ENCODE measurements at places on chromosomes 1 and 21.

DNA sequence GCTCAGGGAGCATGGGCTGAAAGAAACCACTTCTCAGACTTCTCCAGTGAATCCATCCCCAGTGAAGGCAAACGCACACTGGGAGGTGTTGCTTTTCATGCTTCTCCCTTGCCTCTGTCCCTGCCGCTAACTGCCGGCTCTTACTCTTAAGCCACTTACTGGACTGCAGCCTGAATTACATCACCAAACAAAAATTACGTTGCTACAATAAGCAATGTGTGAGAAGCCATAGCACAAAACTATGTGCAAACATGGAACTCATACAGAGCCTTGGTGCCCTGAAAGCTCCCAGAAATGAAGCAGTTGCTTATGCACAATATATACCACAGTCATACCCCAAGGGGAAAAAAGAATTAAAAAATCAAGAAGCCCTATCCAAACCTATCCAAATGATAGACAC is 375.2 kb downstream of the KCNH1 start:
- DNase-seq = no peak

DNA sequence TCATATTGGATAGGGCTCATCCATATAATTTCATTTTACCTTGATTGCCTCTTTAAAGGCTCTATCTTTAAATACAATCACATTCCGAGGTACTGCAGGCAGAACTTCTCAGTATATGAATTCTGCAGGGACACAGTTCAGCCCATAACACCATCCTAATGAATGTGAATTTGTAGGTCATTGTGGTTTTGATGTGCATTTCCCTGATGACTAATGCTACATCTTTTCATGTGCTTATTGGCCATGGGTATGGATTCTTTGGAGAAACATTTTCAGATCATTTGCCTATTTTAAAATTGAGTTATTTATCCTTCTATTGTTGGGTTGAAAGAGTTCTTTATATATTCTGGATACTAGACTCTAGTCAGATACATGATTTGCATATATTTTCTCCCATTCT is 9.6 kb upstream of the RPS6KC1 start:
- DNase-seq = no peak

GRCh38 chr1:177830531-177831135 is 139.2 kb downstream of the SEC16B start:
- no peak for DNase-seq

DNA sequence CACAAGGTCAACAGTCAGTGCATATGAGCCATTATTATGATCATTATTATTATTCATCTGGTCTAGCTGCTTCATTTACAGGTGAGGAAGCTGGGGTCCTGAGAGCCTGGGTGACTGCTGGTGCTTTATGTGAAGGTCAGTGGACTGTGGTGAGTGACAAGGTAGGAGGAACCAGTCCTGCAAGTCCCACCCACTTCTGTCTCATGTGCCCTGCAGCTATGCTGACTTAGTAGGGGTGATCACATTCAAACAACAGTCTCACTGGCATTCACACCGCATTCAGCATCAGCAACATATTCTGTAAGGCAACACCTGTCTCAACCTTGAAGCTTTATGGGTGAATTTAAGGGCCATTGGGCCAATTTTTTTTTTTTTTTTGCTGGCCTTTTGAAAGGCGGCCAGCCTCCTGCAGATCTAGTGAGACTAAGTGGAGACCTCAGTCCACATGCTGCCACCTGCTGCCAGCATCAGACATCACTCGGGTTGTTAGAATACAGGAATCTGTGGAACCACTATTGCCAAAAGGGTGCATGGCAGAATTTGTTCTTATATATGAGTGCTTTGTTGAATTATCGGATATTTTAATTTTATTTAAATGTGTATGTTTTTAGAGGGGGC is 59.9 kb upstream of the CACNA1E start:
- peak; percentile 40 for DNase-seq

GRCh38 chr1:156663178-156663577 is 14.0 kb downstream of the NES start:
- no peak for DNase-seq

DNA sequence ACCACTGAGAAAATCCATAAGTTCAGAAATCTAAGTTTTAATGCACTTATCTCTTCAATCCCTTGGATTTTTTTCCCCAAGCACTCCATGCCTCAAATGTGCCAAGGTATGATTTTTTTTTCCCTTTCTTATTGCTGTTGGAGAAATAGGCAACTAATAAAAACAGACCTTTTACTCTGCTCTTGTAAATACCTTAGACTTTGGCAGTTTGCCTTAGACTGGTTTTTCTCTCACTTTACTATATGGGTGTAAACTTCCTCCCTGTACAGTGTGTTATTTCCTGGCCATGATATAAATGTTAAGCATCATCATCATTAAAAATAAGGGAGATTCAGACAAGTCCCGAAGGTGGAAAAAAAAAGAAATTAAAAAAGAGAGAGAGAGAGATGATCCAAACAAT is 65.7 kb downstream of the LRRC8C start:
- peak; percentile 50 for DNase-seq

- no peak for DNase-seq
These were observed 21.1 kb downstream of the MEGF6 start for GRCh38 chr1:3590139-3590763.

DNA sequence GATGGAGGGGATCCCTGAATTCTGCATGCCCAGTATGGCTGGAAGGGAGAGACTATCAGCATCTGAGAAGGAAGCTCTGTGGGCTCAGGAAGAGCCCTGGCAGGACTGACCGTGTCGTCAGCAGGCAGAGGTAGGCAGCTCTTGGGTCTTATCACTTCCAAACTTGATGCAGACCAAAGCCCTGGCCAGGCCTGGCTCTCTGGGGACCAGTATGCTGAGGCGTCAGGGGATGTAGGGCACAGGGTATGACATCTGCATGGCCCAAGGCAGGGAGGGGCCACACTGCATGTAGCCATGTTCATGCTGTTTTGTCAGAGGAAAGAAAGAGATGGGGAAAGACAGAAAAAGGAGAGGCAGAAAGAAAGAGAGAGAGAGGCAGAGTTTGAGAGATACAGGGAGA is 6.3 kb downstream of the FGR start:
- DNase-seq = no peak

DNA sequence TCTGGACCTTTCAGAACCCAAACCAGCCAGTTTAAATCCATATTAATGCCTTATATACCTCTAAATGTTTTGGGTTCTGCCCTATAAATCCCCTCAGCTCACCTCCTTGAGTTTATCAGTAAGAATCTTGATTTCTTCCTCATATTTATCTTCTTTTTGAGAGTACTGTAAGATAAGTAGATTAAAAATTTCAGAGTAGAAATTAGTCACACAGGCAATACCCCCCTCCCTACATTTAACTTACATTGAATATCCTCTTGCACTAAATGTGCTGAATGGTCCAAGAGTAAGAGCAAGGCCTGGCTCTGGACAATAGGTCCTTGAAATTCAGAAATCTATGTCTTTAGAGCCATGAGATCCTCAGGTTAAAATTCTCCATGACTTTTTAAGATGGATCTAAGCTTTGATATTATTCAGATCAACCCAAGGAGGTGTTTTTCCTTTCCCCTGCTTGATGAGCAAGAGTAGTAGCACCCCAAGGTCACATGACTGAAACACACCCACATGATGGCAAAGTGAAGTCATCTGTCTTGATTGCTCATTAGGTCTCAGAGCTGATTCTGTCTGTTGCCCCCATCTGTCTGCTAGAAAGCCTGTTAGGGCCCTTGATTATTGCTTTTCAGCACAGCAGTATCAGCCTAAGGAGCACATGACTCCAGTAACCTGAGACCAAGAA is 15.8 kb upstream of the NUP210L start:
- no peak for DNase-seq

- no peak for DNase-seq
These were observed 54.2 kb upstream of the TNR start for GRCh38 chr1:175797576-175797975.

DNA sequence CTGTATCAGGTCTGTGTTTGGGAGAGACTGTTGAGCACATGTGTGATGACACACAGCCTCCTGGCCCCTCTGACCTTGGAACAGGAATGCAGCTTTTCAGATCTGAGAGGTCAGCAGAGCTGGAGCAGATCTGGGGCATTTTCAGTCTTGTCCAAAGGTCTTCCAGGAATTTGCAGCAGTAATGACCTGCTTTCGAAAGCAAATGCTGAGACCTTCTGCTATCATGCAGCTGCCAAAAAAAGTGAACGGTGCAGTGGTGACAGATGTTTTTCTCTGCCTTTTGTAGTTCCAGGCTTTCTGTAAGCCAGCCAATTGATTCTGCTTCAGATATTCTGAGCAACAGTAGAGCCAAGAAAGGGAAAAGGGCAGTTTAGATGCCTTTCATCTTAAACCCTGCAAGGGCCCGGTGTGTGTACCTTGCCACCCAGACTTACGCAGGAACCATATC is 137.8 kb upstream of the COA6 start:
- no peak for DNase-seq

DNA sequence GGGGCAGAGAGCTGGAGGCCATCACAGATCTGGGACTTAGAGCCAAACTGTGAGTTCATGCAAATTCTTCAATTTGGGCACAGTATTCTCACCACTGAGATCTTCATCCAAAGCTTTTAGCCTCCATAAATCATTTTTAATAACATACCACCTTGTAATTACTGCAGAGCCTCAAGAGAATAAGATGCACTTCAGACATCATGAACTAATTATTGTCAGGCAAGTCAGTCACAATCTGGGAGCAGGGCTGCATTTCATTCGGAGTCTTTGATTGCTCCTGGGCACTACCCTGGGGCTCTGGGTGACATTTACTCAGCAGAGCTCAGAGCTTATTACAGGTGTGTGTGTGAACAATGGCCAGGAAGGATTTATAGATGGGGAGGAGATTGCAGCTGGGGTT is 623.7 kb downstream of the PTPRU start:
- DNase-seq = no peak

GRCh38 chr21:46562964-46563607 is 41.8 kb downstream of the S100B start:
- DNase-seq = no peak

DNA sequence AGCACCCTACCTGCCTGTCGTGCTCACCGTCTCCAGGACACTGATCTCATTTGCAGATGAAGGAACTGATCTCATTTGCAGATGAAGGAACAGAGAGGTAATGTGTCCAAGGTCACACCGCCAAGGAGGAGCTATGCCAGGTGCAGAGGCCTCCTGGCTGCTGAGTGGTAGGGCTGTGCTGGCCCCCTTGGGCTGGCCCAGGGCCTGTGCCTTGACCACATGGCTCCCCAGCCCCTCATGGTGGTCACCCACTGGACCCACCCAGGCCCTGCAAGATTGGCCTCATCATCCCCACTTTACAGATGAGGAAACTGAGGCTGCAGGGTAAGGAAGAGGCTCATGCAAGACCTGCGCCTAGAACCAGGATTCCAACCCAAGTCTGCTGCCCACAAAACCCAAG is 628.3 kb downstream of the MATN1 start:
- no peak for DNase-seq

GRCh38 chr1:214901718-214902117 is 180.8 kb upstream of the KCNK2 start:
- DNase-seq = no peak

- DNase-seq = no peak
These were observed 32.8 kb downstream of the OSBPL9 start for GRCh38 chr1:51649593-51650091.

DNA sequence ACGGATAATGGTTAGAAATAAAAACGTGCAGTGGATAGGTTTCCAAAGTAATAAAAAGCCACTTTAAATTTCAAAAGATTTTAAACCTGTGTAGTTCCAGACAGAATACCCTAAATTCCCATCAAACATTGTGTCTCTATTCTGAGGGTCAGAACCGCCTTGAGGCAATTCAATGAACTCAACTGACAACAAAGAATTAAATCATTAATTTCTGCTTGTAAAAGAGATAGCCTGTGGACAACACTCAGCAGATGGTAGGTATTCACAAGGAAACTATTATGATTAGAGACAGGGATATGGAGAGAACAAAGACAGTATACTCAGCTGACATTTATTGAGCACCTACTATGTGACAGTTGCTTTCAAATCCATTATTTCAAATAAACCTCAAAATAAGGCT is 35.1 kb upstream of the JUN start:
- no peak for DNase-seq

DNA sequence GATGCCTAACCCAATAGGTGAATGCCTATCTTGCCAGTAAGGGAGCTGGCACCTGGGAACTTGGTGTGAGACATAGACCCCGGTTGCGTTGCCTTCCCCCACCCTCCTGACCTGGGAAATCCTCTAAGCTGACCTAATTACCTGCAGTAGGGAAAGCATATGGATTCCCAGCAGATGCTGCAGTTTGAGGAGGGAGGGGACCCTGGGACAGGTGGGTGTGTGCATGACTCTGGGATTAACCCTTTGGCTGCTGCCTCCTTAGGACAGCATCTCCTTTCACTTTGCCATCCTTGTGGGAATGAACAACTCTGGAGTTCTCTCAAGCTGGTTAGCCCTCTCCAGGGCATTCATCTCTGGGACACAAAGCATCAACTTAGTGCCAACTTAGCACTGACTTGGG is 16.4 kb upstream of the NFASC start:
- no peak for DNase-seq

DNA sequence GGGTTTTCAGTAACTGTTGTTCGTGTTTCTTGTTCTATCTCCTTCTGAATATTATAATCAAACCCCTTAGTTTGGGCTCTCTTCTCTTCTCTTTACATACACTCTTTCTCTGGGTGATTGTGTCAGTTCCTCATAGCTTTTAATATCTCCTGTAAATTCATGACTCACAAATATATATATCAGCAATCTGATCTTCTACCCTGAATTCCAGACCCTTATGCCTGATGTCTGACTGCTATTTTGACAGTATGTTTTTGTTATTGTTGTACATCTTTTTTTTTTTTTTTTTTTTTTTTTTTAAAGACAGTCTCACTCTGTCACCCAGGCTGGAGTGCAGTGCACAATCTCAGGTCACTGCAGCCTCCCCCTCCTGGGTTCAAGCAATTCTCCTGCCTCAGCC is 70.8 kb upstream of the MPC2 start:
- DNase-seq = no peak

- no peak for DNase-seq
These were observed 11.4 kb downstream of the EMC1 start for GRCh38 chr1:19239876-19240275.

DNA sequence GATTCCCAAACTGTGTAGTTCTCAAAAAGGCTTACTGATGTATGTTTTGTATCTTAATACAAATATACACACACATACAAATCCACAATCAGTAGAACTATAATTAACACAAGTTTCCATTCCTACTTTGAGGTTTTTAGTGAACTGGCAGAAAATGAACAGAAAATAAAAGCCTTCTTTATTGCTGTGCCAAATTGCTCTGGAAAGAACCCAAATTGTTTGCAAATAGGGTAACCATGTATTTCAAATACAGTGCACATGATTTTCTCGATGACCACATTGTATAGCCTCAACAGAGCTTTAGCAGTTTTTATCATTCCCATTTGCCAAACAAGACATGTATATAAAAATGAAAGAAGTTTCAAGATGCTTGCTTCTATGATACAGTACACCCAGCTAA is 173.3 kb downstream of the COL24A1 start:
- no peak for DNase-seq

GRCh38 chr1:160776178-160776577 is 19.8 kb upstream of the LY9 start:
- no peak for DNase-seq

All from CD4-positive, alpha-beta T cell treated with Interleukin-12 subunit alpha and Interleukin-12 subunit beta, for 1 hour (primary cell).